ENCODE measurements at places on chromosomes 16 and 17.

- H3K27ac ChIP-seq = no peak overlapping the region
- no peaks in the 10 kb centered on the region for H3K4me1 ChIP-seq
- H3K4me3 ChIP-seq = no peak overlapping the region
- no peaks in the 10 kb centered on the region for H3K27me3 ChIP-seq
- no peak for DNase-seq
Measured at GRCh38 chr17:72710834-72711233, 381.7 kb downstream of the SLC39A11 start.

GRCh38 chr16:59540621-59541020, 806.5 kb upstream of the GOT2 start:
- no peaks in the 10 kb centered on the region for H3K4me1 ChIP-seq
- H3K36me3 ChIP-seq = no peaks in the 10 kb centered on the region
- no peak for DNase-seq
- H3K27me3 ChIP-seq = no peaks in the 10 kb centered on the region

DNA sequence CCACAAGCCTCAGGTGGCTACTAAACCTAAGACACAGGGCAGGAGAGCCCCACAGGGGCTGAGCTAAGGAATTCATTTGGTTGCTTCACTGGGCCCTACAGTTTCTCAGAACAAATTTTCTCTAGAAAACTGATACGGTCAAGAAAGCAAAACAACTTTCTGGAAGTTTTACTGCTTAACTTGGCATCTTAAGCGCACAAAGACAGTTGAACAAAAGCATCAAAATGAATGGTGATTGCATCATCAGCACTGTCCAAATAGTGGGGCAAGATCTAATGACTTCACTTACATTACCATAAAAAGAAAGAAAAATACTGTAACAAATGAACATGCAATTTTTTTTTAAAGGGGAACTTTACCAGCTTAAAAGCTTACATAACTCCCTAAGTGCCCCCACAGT, 47.6 kb downstream of the XPO6 start:
- H3K4me1 ChIP-seq = peaks cover 8% of the 10 kb centered on the region
- no peaks in the 10 kb centered on the region for H3K27me3 ChIP-seq
- peak overlapping the region; percentile 20 for H3K27ac ChIP-seq

DNA sequence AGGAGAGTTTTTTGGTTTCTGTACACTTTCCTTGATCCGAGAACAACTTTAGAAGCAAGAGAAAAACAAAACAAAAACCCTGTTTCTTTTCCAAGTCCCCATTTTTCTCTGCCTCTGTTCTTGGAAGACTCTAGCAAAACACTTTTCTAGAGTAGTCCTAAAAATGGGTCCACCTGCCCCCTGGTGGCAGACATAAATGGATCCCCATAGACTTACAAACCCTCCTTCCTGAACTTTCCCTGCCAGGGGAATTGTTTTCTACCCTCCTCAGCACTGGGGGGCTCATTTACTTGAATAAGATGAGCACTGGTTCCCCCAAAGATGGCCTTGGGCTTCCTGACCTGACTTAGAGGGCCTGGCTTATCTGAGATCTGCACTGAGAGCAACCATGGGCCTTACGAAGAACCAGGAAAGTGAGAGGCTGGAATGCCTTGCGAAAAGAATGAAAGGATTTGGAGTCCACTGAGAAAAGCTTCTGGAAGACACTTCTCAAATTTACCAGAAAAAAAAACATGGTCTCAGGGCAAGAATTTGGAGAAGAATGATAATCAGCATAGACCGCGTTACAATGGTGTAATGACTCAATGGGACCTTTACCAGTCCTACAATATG, 48.0 kb upstream of the CDYL2 start:
- H3K27ac ChIP-seq = no peak overlapping the region
- H3K4me1 ChIP-seq = no peaks in the 10 kb centered on the region
- H3K27me3 ChIP-seq = no peaks in the 10 kb centered on the region
- no peak overlapping the region for H3K4me3 ChIP-seq

DNA sequence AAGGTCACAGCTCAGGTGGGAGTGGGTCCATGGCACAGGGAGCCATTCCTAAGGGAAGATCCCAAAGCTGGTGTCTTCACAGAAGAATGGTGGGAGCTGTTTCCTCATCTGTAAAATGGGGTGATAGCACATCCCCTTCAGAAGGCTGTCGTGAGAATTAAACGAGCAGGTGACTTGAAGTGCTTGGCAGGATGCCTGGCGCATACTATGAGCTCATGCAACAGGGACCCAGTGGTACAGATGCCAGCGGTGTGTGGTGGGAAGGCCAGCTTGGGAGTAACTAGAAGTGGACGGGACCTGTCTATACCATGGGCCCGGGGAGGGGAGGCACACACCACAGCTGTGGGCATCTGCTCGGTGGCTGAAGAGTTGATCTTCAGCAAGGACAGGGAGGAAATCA, 189.3 kb upstream of the TNRC6C start:
- peaks cover 13% of the 10 kb centered on the region for H3K4me1 ChIP-seq
- no peaks in the 10 kb centered on the region for H3K36me3 ChIP-seq
- no peaks in the 10 kb centered on the region for H3K27me3 ChIP-seq
- no peak overlapping the region for H3K27ac ChIP-seq

DNA sequence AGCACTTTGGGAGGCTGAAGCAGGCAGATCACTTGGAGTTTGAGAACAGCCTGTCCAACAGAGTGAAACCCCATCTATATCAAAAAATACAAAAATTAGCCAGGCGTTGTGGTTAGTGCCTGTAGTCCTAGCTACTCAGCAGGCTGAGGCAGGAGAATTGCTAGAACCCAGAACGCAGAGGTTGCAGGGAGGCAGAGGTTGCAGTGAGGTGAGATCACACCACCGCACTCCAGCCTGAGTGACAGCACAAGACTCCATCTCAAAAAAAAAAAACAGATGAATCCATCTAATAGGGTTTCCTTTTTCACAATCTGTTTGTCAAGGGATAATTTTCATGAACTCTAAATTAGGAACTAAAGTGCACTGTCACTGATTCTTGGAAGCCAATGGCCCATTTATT, 99.0 kb downstream of the PARN start:
- no peaks in the 10 kb centered on the region for H3K36me3 ChIP-seq
- H3K27me3 ChIP-seq = no peaks in the 10 kb centered on the region
- no peak for DNase-seq
- no peak overlapping the region for H3K27ac ChIP-seq
- H3K4me3 ChIP-seq = no peak overlapping the region

DNA sequence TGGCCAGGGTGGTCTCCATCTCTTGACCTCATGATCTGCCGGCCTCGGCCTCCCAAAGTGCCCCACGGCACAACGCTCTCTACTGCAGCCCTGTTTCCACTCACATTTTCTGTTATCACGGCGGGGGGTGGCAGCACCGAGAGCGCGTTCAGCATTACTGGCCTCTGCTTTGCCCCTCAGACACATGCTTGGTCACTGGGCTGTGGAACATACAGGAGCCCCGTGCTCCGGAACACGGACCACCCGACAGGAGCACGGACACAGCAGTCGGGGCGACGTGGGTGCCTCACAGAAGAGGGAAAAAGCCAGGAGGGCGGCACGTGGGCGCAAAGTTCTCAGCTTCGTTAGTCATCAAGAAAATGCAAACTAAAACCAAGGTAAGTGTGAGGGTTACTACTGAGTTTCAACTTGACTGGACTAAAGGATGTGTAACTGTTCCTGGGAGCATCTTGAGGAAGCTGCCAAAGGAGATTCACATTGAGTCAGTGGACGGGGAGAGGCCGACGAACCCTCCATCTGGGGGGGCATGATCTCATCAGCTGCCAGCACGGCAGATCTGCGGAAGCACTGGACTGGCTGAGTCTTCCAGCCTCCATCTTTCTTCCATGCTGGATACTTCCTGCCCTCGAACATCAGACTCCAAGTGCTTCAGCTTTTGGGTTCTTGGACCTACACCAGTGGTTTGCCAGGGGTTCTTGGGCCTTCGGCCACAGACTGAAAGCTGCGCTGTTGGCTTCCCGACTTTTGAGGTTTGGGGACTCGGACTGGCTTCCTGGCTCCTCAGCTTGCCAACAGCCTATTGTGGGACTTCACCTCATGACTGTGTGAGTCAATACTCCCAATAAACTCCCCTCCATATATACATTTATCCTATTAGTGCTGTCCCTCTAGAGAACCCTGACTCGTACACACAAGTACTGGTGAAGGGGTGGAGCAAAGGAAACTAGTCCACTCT, 106.8 kb downstream of the ZNF778 start:
- no peak overlapping the region for H3K4me3 ChIP-seq
- no peaks in the 10 kb centered on the region for H3K36me3 ChIP-seq
- DNase-seq = no peak
- peaks cover 93% of the 10 kb centered on the region for H3K4me1 ChIP-seq
- peak overlapping the region; percentile 87 for H3K27ac ChIP-seq

GRCh38 chr17:1125788-1126145, 54.0 kb downstream of the ABR start:
- no peaks in the 10 kb centered on the region for H3K27me3 ChIP-seq
- no peak overlapping the region for H3K4me3 ChIP-seq
- no peak overlapping the region for H3K27ac ChIP-seq

DNA sequence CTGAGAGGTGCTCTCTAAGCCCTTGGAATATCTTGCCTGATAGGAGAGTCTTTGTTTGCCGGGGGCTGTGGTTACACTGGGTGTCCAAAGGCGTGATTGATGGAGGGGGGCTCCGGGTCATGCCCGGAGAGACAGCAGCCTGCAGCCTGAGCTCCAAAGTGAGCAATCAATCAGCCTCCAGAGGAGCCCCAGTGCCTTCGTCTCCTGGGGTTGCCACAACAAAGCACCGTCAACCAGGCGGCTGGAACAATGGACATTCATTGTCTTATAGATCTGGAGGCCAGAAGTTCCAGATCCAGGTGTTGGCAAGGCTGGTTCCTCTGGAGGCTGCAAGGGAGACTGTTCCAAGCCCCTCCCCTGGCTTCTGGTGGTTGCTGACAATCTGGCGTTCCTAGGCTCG, 24.0 kb upstream of the GINS2 start:
- no peaks in the 10 kb centered on the region for H3K36me3 ChIP-seq
- peaks cover 27% of the 10 kb centered on the region for H3K4me1 ChIP-seq
- H3K27ac ChIP-seq = no peak overlapping the region

All from left ventricle myocardium inferior (tissue), 1 donor.